ENCODE measurements at places on chromosomes 11 and 22.

DNA sequence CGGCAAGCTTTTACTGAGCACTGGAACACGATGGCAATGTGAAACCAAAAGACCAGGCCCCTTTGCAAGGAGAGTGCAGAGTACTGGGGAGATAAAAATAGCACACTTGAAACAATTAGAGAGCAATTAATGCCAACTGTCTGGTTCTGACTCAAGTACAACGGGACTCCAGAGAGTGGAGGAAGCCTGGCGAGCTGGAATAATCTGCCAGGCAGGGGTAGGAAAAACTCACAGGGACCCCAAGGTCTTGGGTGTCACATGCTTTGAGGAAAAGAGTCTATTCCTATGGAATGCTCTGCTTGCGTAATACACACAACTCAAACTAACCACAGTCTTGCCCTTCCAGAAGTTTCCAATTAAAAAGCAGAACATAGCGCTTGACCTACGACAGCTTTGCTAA, 113.0 kb upstream of the CLMP start:
- peak; percentile 62 for DNase-seq

DNA sequence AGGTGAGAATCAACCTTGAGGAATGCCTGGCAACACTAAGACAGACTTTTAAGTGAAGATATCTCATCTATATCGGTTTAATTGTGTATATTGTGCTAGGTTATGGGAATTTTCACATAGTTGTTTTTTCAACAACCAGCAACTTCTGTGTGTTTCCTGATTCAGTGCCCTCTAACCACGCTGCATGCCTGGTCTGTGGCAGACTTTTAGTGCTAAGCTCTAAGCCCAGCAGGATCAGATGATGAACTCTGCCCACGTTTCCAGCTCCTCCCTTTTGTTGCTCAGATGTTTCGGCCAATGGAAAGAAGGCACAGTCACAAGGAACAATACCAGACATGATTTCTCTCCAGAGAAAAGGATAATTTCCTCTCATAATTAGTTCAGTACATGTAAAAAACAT, 1.4 kb upstream of the VWA5A start:
- DNase-seq = no peak

GRCh38 chr11:60349990-60350389, 22.9 kb downstream of the MS4A6E start:
- DNase-seq = no peak

GRCh38 chr11:95652002-95652472, 137.5 kb downstream of the FAM76B start:
- peak; percentile 27 for DNase-seq

DNA sequence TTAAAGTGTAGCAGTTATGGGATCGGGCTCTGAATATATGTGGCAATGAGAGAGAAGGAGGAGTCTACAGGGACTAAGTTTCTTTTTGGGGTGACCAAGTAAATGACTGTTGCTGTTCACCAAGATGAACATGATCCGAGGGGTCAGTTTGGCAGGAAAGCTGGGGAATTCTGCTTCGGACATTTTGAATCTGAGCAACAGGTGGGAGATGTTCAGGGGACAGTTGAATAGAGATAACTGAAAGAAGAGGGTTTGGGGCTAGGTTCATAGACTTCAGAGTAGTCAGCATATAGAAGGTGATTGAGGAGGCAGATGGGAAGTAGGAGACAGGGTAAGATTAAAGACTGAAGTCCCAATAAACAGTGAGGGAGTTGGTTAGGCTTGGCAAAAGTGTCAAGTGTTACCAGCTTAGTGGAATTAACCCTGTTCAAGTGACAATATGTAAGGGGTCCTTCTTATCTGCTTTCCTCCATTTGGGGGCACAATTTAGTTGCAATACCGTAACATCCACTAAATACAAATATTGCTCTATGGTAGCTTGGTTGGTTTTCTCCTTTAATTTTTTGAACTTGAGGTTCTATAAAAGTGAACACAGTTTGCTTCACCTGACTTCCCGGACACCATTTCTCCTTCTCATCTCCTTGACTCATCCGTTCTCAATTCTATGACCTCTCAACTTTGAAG, 2.9 kb upstream of the ENTHD1 start:
- DNase-seq = no peak

- DNase-seq = no peak
These were observed 1.2 kb downstream of the CARNS1 start for GRCh38 chr11:67416416-67417335.

DNA sequence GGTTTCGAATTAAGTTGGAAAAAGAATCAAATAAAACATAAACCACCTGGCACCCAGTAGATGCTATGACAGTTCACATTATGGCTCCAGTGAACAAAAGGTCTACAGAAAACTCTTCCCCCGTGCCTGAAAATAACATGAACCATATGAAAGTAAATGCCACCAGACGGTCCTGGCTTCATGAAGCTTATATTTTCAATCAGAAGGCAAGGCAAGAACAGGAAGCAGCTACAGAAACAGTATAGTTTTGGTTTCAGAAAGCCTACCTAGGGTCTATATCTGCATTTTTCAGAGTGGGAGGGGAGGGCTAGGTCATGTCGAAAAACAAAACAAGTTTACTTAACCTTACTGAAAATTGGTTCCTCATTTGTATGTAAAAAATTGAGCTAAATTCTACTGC, 9.8 kb downstream of the RAB30 start:
- DNase-seq = no peak

DNA sequence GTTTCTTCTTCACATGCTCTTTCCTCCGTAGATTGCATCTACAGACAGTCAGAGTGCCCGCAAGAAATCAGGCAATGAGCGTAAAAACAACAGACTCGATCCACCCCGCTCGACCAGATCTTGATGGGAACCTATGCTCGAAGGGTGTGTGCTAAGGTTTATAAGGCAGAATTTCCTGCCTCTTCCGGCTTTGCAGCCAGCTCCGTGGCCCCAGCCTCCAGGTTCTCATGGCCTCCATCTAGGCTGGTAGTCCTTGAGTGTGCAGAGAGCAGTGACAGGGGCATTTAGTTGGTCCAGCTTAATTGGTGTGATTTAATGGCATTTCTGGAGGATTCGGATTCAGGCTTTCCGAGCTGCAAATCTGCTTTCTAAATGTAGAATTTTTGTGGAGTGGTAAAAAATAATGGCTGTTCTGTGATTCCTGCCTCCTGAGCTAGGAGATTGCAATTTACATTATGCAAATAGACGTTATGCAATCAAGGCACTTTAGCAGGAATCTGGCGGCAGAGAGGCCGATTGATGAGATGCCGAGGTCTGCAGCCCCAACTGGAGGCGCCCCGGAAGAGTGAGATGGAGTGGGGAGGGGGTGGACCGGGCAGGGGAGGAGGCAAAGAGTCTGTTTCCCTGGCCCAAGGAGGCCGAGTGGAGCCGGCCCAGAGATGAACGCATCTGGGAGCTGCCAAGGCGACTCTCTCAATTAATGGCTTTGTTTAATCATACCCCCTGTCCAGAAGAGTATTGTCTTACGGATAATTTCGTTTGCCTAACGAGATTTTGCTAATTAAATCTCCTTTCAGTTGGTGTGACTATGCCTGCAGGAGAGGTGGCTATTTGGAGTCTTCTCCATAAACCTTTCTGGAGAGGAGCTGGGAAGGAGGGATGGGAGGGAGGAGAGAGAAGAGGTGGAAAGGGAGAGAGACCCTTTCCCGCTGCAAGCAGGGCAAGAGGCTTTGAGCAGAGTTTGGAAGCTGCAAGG, 75.3 kb downstream of the PKNOX2 start:
- DNase-seq = no peak

- no peak for DNase-seq
These were observed 15.1 kb downstream of the TBC1D22A start for GRCh38 chr22:46777609-46777970.

DNA sequence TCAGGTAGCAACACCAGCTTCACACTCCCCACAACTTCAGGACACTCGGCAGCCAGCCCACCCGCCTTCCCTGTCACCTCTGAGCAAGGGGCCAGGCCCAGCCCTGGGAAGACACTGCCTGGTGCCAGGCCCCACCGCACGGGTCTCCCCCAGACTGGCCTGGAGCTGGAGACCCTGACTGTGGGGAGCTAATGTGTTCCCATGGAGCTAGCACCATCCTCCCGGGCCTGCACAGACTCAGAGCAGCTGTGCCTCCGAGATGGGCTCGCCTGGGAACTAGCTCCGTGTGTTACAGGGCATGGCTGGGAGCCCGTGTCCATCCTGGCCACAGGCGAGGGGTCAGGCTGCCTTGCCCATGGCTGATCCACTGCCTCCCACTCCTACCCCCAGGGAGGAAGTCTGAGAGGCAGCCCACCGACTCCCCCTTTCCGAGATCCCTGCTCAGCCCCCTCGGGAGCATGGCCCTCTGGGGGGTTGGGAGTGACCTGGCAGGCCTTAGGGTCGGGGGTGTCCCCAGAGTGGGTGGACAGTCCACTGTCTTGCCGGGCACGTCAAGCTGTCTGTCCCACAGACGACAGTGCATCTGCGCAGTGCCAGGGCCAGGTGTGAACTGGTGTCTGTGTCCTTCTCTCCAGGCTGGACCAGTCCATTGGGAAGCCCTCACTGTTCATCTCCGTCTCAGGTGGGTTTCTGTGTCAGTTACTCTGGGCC, 76.7 kb upstream of the KCNQ1OT1 start:
- DNase-seq = no peak
